Endothelial cell (in vitro differentiated cells): ENCODE measurements at places on chromosomes 3 and 15. TPM values are rescaled to one million over a fixed set of nuclear protein-coding genes. Genes with fewer than 3 reads are reported as not detected.

- DNase-seq: no peak
These were observed 26.5 kb upstream of the CP start for GRCh38 chr3:149247929-149248691.

DNA sequence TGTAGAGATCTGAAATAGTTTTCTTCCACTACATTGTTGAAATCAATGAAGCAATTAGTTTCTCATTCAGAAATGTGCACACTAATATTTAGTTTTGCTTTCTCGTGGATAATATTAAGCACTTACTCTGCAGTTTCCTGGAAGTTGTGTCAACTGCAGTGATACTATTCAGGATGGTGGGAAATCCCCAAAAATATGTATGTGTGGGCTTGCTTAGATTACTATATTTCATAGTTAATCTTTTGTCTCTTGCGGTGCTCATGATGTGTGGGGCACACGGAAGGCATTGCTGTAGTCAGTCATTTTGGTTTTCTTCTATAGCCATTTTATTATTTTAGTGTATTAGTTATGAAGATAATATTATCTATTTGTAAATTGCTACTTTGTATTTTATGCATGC lies 19.7 kb downstream of the RAB11A start:
- DNase-seq: no peak

DNA sequence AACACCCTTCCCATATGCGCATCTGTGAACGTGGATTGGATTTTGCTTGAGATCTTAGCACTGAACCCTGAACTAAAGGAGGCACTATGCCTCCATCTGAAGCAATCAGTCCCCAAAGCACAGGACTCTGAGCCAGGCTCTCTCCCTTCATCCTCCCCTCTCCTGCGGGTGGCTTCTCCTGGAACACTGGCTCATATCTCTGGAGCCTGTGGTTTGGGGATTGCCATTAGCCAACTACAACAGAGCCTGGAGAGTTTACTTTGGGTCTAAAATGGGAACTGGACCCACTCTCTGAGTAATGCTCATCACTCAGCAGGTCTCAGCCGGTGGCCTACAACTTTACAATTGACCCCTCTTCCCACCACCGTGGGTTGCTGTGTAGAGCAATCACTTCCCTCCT lies 190.8 kb upstream of the HES1 start:
- no peak for DNase-seq

GRCh38 chr3:116872688-116873087 lies 163.1 kb downstream of the TUSC7 start:
- no peak for DNase-seq

DNA sequence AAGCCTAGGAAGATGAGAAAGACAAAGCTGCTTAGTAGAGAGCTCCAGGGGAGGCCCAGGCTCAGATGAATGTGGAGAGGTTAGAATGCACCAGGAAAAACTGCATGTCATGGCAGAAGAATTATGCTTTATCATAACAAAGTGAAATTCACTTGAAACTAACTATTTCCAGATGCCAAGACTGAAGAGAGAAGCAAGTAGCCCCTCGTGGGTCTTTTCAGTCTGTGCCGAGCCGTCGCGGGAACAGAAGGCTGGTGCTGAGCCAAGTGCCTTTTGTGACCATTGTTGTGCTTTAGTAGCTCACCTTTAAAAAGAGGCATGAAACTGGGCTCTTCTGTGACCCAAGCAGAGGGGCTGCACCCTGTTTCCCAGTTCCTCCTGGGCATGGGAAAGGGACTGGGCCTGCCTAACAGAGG lies 73.2 kb downstream of the CHDH start:
- no peak for DNase-seq

GRCh38 chr15:77292969-77293558 lies 126.8 kb downstream of the PEAK1 start:
- DNase-seq: no peak

- DNase-seq: no peak
These were observed 41.4 kb upstream of the VEPH1 start for GRCh38 chr3:157544501-157545130.

DNA sequence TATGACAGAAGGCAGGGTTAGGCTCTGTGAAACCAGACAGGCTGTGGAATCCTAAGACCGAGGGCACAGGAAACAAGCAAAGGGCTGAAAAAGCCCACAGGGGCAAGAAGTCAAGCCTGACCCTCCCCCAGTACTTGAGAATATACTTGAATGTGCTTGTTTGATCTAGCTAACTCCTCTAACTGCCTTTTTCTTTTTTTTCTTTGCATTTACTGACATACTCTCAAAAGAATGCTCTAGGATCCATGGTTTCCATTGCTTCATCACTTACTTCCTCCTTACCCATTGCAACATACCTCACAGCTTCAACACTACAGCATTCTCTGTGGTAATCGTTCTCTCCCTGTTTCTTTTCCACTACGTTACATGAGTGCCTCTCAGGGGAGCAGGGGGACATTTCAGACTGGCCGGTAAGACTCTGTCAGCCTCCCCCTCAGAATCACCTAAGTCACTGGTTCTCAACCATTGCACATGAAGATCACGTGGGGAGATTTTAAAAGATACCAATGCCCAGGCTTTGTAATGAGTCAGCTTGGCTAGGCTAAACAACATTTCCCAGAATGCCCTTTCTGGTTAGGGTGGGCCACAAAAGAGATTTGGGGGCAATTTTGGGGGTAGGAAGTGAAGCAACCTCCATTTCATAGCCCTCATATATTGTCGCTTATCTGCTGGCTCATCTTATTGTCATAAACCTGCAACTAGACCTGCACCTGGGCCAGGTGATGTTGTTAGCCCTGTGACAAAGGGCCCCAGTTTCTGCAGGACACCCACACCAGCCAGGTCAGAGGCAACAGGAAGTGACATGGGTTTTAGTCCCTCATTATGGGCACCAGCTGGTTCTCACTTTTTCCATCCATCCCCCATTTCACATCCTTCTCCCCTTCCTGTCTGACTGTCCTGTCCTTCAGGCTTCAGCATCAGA lies 24.6 kb upstream of the RSL24D1 start:
- no peak for DNase-seq

- no peak for DNase-seq
These were observed 389.2 kb upstream of the KCNMB2 start for GRCh38 chr3:178147001-178147400.

GRCh38 chr3:124816206-124816605 lies 71.0 kb downstream of the ITGB5 start:
- no peak for DNase-seq

Gene PLA2G4B
- total RNA-seq: 2.9 TPM
